Activated T-helper 9 cell treated with anti-CD3 and anti-CD28 coated beads, Interleukin-2, amount 50 U/mL, for 16 hours (primary cell): ENCODE measurements at places on chromosomes 7 and 10.

GRCh38 chr7:39845006-39845405 lies 105.0 kb upstream of the CDK13 start:
- DNase-seq = no peak

GRCh38 chr7:36985866-36986400 lies 261.6 kb upstream of the AOAH start:
- DNase-seq = no peak

DNA sequence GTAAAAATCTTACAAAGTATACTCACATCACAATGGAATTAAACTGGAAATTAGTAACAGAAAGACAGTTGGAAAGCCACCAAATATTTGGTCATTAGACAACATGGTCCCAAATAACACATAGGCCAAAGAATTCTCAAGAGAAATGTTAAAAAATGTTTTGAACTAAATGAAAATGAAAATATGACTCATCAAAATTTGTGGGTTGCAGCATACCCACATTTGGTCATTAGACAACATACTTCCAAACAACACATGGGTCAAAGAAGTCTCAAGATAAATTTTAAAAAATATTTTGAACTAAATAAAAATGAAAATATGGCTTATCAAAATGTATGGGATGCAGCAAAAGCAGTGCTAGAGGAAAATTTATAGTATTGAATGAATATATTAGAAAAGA lies 130.6 kb downstream of the MARCHF5 start:
- no peak for DNase-seq

GRCh38 chr7:158840604-158841003 lies 11.3 kb upstream of the ESYT2 start:
- no peak for DNase-seq
